NCI-H226 (cell line): ENCODE measurements at places on chromosomes 5 and 9.

DNA sequence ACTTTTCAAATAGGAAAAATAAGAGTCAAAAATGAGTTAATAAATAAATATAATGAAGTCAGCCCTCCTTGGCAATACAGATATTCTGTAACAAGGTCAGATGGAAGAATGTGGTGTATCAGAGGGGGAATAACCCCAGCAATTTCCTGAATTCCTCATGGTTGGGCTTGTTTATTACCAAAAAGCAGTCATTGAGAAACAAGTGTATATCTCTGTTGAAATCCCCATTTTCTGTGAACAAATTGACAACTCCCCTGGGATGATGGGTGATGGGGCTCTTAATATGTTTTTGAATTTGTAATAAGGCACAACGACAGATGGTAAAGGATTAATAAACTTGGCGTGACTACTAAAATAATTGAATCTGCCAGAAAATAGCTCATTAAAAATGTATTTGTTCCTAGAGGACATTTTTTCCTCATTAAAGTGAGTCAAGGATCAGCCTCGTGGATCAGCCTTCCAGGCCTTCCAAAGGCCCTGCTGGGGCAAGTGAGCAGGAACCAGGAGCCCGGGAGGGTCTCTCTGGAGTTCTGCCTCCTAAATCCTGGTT lies 34.2 kb downstream of the THBS4 start:
- no peak for DNase-seq

- DNase-seq, result no peak
Measured at GRCh38 chr9:109290385-109290784, 30.5 kb downstream of the EPB41L4B start.

DNA sequence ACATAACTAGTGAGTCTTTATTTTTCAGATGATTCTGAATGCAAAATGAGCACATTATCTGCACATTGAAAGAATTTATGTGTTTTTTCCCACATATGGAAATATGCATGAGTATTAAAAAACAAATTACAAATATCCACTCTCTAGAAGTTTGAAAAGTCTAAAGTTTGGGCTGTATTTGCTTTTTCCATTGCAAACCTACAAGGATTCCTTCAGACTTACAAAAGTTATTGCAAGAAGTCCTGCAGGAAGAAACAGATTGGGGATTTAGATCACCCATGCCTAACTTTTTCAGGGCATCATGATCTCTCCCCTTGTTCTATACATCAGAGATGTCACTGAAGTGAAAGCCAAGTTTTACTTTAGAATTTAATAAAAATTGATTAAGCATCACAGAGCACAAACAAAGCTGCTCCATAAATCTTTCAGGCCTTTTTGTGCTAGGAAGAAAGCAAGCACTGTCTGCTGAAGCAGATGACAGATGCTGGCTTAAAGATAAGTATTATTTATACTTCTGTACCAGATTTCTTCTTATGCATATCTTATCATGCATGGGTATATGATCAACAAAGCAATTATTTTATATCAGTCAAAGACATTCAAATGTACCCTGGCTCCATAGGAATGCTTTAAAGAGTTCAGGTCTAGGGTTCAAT lies 71.7 kb downstream of the NFIB start:
- DNase-seq, result no peak

GRCh38 chr9:79526149-79526672 lies 45.6 kb upstream of the TLE4 start:
- DNase-seq, result no peak

GRCh38 chr5:55903121-55903701 lies 52.1 kb downstream of the IL31RA start:
- peak; percentile 27 for DNase-seq

GRCh38 chr5:44847206-44847852 lies 38.6 kb downstream of the MRPS30 start:
- DNase-seq, result no peak

DNA sequence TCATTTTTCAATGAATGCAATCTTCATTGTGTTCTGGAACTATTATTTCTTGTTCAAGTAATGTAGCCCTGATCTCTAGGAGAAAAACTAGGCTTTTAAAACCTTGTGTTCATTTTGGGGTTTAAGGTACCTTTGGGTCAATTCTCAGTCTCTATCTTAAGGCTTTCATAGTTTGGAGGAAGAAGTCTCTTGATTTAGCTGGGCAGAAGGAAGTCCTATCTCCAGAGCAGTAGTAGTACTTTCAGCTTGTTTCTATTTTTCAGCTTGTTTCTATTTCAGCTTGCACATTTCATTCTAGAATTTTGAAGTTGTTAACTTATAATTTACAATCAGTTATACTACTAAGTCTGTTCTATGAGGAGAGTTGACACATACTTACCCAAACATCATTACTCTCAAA lies 15.2 kb downstream of the CSNK1G3 start:
- DNase-seq, result no peak

DNA sequence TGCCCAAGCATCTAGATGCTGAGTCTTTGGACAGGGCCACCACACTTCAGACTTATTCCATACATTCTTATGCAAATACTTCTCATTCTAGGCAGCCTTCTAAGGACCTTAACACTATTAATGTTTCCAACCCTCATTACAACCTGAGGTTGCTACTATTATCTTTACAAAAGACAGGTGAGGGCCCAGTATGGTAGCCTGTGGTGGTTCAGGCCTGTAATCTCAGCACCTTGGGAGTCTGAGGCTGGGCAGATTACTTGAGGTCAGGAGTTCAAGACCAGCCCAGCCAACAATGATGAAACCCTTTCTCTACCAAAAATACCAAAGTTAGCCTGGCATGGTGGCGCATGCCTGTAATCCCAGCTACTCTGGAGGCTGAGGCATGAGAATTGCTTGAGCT lies 16.2 kb downstream of the ZFP62 start:
- no peak for DNase-seq

DNA sequence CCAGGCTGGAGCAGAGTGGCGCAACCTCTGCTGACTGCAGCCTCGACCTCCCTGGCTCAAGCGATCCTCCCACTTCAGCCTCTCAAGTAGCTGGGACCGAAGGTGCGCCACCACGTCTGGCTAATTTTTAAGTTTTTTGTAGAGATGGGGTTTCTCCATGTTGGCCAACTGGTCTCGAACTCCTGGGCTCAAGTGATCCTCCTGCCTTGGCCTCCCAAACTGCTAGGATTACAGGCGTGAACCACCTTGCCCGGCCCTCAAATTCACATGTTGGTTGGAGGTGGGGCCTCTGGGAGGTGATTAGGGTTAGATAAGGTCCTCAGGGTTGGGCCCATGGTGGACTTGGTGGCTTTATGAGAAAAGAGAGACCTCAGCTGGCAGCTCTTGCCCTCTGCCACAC lies 10.1 kb downstream of the LCN12 start:
- no peak for DNase-seq

DNA sequence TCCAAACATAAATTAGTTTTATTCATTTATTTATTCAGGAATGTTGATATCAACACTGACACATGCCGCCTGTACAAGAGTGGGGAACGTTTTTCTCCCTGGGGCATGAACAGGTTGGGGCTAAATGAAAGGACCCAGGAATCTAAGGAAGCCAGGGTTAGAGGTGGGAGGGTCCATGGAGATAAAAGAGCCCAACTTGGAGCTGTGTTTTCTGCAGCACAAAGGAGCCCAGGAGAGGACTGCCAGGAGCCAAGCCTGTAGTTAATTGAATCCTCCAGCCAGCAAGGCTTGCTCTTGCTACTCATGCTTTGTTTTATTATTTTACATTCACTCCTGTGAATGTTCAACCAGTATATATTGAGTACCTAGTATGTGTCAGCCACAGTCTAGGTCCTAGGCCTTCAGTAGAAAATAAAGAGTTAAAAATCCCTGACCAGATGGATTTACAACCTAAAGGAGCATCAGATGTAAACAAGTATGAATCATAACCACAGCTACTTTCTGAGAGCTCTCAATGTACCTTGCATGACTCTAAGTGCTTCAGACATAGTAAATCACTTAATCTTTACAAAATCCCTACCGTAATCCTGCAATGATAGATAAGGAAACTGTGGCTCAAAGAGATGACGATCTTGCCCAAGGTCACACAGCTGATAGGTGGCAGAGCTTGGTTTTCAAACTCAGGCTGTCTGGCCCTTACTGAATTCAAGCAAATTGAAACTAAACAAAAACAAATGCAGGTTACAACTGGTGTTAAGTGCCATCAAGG lies 69.8 kb downstream of the ASTN2 start:
- DNase-seq, result no peak

DNA sequence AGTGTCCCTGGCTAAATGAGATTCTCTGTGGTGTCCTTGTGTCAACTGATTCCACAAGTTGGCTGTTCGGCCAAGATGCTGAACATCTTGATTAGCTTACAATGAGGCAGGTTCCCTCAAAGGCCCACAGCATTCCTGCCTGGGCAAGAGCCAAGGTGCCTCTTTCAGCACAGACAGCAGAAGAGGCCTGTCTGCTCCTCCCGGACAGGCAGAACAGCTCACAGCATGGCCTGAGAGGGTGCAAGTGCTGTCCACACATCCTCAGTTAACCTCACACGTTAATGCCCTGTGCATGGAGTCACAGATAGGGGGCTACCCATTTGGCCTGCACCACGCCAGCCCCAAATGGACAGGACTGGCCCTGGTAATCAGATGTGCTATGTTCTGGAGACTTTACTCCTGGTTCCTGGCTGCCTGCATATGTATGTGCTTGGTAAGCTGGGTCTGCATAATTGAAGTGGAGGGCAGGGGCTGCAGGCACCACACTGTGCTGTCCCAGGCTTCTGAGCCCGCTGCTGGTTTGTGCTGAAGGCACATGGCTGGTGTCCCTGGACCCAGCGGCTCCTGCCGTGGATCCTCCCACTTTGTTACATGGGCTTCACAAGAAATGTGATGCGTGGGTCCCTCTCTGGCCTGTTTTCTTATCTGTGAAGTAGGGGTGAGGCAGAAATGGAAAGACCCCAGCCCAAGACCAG lies 8.9 kb downstream of the CSF2 start:
- DNase-seq, result no peak

- DNase-seq, result no peak
Measured at GRCh38 chr9:91159664-91160121, 202.0 kb downstream of the AUH start.

DNA sequence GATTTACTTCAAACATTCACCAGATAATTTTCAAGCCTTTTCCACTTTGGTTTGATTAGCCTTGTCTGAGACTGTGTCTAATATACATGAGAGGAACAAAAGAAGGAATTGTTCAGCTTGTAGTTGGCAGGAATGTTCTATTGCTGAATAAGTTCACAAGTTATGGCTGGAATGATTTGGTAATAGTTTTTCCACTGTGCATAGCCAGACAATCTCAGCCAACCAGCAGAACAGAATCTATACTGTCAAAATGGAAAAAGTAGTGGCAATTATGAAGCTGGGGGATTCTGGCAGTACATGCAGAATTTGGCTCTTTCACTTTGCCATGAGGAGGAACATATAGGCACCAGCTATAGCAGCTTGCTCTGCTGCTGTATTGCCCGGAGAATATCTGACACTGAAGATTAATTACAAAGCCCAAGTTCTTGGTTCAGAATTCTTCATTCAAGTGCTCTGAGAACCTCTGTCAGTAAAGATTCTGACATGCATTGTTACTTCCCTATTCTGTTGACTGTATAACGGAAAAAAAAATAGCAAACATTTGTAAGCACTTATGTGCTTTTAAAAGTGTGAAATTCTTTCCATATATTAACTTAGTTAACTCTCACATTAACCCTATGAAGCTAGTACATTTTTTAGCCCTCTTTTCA lies 150.6 kb downstream of the PRR16 start:
- peak; percentile 42 for DNase-seq

DNA sequence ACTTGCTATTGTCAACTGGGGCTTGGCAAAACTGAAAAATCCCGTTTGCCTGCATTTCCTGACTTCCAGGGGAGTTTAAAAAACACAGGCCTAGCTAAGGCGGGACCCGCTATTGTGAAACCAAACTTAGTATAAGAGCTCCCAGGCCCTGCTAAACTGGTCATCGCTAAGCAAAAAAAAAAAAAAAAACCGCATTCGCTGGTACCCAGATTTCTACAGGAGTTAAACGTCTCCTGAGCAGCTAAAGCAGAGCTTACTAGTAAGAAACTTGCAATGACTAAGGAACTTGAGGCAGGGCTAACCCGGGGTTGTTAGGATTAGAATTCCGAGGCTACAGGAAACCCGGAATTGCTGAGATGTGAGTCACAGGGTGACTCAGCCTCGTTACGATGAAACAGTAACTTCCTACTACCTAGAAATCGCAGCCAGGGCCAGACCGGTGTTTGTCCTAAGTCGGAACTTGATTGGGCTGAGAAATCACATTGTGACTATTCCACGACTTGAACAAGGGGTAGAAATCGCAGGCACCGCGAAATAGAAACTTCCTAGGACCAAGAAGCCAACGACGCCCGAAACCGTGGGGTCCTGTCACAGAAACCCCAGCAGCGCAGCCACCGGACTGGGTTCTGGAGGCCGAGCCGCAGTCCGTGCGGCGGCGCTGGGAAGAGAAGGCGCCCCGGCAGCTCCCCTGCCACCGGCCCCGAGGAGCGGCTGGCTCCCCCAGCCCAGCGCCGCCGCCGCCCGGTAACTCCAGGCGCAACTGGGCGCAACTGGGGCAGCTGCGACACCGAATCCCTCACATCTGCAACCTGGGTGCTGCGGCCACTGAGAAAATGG lies 89.4 kb downstream of the ANXA2R start:
- DNase-seq, result peak; percentile 98

- DNase-seq, result no peak
Measured at GRCh38 chr9:19342947-19343346, 37.1 kb downstream of the RPS6 start.

GRCh38 chr9:99034149-99034548 lies 70.8 kb upstream of the TGFBR1 start:
- no peak for DNase-seq

GRCh38 chr5:62640446-62640845 lies 61.8 kb downstream of the LRRC70 start:
- DNase-seq, result no peak

DNA sequence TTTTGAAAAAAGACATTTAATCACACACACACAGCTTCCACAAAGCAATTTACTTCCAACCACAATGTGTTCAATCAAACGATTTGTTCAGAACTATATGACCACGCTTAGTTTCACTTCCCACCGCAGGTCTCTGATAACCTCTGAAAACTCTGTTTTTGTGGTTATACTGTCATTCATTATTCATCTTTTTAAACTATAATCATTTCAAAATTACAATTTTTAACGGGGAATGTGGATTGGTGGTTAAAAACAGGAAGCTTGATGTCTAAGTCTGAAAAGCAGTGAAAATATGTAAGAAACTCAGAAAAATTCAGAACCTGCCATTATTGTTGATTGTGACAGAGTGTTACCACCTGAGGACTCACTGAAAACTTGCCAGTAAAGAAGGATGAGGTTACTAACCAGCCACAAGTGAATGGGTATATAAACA lies 12.7 kb upstream of the TMEM174 start:
- DNase-seq, result no peak

GRCh38 chr9:104104360-104104759 lies 10.3 kb downstream of the SMC2 start:
- DNase-seq, result no peak

GRCh38 chr9:36154331-36154952 lies 14.7 kb upstream of the CCIN start:
- peak; percentile 12 for DNase-seq

DNA sequence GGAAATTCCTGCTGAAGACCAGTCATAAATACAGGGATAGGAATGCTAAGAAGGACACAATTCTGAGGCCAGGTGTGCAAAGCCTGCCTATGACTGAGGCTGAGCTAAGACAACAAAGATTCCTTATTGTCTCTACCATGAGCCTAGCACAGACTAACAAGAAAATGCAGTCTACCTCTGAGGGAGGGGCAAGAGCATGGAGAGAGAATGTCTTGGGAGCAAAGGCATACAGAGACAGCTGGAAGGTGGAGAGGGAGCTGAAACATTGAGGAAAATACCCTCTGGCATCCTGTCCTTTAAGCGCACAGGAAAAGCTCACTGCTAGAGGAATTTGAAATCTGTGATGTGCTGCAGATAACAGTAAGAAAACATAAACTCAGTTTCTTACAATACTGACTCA lies 8.8 kb upstream of the C9orf40 start:
- DNase-seq, result no peak
